ENCODE measurements at places on chromosomes 11 and 22.

DNA sequence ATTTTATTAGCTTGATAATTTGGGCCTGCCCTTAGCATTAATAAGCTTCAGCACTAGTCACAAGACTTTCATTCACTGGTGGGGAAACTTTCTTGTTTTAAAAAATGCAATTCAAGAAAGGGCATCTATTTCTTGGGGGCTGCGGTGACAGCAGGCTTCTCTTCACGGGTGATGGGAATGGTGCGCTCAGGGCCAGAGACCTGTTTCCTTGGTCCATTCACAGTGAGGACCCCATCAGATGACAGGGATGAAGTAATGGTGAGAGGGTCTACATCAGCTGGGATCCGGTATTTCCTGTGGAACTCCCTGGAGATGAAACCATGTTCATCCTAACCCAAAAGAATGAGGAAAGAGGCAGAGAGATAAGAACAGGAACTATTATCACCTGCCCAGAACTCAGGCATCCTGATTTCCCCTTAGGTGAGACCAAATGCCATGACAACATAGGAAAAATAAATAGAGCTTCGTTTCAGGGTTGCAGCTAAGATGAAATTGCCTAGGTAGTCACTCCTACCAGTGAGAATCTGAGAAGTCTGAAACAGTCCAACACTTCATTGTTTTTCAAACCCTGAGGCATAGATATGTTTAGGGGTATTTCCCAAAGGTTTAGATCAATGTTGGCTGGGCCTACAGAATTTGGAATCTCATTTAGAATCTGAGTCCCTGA, 2.8 kb downstream of the CRYAB start:
- no peak for DNase-seq

DNA sequence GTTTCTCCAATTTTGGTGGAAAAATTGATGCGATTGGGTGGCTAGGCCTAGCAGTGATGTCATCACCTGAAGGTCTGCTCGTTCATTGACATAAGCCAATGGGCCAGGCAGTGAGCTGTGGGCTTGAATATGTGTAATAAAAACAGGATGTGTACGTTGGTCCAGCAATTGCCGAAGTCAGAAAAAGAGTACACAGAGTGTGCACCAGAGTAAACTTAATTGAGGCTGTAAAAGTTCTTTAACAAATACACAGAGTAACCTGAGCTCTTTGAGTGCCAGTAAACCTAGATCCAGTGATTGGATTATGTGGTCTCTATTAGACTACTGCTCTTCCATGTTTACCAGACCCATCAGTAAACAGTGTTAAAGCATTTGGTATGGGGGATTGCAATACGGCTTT, 13.0 kb upstream of the GLYATL1 start:
- DNase-seq = no peak

DNA sequence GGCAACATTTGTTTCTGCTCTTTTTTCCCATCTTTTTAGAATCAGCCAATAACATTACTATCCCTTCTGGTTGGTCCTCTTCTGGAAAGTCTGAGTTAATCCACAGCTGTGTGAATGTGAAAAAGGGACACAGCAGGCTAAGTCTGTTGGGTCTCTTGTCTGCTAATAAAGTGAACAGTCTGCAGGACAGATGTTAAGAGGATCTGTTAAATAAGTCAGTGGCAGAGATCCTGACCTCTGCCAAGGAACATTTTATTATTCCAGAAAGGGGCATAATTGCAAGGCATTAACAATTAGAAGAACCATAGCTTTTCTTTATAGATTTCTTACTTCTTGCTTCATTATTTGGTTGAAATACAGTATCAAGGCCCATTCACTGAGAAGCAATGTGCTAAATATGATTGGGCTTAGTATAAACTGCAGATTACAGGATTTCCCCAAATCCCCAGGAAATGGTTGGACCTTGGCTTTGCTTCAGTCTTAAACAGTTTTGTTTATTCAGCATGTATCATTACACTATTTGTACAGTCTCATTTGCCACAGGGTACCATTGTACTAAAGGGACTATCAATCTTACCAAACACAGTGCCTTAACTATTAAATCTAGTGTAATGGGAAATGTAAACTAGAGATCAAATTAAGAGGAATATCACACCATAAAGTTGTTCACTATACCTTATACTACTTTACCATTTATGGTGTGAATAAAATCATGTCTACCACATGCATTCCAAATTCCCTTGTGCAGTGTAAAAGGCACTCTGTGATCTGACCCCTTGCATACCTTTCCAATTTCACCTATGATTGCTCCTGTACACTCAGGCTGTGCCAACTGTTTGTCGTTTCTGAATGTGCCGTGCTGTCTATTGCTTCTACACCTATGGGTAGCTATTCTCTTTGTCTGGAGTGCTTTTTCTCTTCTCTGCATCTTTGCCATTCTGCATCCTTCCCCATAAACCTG, 274.0 kb downstream of the SOX6 start:
- DNase-seq = no peak

DNA sequence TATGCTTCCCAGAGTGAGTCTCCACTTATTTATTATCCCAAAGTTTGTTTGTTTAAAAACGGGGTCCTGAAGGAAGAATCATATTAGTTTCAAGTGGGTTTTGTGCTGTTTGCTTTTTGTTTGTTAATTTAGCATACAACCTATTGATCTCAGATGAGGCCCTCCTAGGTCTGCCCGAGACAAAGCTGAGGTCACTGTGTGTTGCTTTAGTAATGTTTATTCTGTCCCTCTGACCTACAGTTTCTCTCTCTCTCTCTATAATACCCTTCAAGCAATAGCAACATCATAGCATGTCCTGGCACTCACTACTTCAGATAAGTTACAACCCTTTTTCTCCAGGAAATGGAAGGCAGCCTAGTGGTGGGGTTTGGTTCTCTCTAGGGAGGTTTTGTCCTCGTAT, 63.4 kb downstream of the AMOTL1 start:
- DNase-seq = no peak

DNA sequence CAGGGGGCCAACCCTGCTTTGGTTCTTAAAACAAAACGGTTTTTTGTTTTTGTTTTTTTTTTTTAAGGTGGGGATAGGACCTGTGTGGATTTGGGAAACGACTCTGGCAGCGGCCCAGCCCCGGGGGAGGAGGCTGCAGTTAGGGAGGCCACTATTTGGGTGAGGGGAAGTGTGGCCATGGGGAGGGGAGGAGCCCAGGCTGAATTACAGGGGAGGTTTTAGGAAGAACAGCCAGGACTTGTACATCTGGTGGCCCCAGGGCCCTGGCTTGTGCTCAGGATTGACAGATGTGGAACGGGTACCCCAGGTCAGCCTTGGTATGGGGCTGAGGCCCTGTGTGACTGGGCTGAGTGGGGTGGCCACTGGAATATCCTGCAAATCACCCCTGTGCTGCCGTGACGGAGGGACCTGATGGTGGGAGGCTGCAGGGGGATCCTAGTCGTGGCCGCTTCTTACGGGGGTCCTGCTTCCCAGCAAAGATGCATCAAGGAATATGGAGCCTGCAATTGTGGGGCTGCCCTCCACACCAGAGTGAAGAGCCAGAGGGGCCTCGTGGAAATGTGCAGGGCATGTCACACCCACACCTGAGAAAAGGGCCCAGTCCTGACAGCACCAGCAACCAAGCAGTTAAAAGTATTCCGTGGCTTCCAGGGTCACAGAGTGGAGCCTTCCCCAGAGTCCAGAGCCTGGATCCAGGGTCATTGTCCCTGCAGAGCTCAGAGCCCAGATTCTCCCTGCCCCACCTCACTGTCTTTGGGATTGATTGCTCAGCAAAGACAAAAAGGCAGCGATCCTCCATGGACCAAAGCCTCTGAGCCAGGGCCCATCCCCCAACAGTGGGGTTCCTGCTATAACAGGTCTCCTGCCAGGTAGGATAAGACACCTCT, 55.2 kb upstream of the WNT7B start:
- no peak for DNase-seq

DNA sequence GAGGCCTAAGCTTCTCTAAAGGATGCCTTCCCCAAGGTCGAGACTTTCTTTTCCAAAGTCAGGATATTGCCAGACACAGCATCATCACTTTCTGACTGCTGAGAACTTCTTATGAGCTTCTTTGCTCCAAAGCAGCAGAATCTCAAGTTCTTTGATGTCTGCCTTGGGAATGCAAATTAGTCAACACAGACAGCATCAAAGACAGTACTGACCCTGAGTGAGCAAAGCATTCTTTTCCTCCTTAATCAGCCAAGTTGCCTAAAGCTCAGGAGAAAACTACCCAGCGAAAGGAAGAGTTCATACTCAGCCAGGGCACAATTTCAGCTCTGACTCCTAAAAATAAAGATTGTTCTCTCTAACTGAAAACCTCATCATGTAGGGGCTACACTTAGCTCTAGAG, 98.0 kb downstream of the SLC36A4 start:
- no peak for DNase-seq

GRCh38 chr11:96744697-96745096, 354.9 kb downstream of the JRKL start:
- no peak for DNase-seq

- no peak for DNase-seq
Measured at GRCh38 chr11:88414385-88414861, 76.9 kb upstream of the CTSC start.

DNA sequence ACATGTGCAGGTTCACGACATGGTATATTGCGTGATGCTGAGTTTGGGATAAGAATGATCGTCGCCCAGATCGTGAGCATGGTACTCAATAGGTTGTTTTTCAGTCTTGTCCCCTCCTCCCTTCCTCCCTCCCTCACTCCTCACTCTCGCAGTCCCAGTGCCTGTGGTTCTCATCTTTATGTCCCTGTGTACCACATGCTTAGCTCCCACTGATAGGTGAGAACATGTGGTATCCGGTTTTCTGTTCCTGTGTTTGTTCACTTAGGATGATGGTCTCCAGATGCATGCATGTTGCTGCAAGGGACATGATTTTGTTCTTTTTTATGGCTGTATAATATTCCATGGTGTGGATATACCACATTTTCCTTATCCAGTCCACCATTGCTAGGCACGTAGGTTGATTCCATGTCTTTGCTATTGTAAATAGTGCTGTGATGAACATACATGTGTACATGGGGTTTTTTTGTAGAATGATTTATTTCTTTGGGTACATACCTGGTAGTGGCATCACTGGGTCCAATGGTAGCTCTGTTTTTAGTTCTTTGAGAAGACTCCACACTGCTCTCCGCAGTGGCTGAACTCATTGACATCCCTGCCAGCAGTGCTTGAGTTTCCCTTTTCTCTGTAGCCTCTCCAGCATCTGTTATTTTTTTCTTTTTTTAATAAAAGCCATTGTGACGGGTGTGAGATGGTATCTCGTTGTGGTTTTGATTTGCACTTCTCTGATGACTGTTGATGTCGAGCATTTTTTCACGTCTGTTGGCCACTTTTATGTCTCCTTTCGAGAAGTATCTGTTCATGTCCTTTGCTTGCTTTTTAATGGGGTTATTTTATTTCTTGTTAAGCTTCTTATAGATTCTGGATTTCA, 16.4 kb downstream of the ZBED4 start:
- no peak for DNase-seq

DNA sequence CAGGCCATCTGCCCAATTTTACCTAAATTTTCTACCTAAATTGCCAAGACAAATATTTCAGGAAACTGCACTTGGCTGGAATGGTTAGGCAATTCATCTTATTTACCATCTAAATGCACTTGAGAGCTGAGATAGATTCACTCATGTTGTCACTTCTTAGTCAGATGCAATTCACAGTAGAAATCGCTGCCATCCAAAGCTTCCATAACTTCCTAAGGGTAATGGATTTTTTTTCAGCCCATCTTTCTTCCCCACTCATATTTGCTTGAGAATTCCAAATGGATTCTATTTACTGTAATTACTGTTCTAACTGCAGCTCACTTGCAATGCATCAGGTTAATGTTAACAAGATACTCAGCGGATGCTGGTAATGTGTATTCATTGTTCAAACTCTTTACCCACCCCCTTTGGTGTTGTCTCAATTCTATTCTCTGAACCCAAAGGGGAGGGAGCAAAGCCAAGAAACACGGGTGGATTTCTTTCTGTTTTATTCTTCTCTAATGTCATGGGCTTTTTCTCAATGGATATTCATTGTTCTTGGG, 96.0 kb downstream of the TENM4 start:
- DNase-seq = no peak

- DNase-seq = no peak
Measured at GRCh38 chr11:47924184-47924691, 56.1 kb upstream of the PTPRJ start.

GRCh38 chr22:36595940-36596339, 67.0 kb upstream of the EIF3D start:
- DNase-seq = no peak

DNA sequence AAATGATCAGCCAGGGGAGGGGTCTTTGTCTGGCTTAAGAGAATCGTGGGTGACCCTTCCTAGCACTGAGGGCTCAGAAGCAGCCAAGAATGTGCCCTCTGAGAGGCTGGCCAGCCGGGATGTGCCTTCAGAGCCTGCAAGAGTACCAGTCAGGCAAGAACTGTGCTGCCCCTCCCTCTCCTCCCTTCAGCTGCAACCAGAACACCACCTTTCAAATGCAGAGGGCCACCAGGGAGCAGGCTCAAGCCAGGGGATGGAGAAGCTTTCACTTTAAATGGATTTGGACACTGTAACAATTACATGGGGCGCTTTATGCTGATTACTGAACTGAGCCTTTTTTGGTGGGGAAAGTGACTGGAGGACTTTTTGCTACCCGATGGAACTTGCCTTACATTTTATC, 44.9 kb upstream of the TENM4 start:
- peak; percentile 10 for DNase-seq

DNA sequence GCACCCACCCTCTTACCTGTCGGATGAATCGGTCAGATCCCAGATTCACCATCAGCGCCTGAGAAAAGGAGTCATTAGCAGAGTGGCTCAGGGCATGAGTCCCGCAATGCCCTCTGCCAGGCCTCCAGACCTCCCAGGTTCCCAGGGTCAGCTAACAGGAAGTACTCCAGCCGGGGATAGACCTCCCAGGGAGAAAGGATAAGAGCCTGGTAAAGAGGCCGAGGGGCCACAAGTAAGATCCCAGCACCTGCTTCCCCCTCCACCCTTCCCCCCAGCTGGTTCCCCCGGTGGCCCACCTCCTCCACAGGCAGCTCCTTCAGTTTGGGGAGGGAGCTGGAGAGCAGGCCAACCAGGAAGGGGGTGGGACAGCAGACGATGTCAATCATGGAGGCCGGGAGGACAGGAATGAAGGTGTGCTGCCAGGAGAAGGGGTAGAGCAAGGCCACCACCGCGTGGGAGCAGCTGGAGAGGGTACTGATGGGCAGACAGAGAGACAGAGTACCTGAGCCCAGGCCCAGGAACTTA, 16.4 kb downstream of the RPL27A start:
- no peak for DNase-seq

DNA sequence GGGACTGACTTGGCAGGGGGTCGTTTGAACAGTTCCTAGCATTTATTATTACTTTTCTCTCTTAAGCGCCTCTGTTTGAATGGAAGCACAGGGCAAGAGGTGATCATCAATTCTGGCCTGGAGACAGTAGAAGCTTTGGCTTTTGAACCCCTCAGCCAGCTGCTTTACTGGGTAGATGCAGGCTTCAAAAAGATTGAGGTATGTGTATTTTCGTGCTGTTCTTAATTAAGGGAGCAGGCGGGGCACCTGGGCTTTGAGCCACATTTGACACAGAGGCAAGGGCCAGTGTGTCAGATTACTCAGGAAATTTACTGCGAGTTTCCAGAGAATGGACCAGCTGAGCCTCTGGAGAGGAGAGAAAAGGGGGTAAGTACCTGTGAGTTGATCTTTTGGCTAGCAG, 102.4 kb upstream of the SORL1-AS1 start:
- DNase-seq = no peak

GRCh38 chr11:123362186-123362585, 67.9 kb upstream of the GRAMD1B start:
- no peak for DNase-seq

GRCh38 chr11:130099356-130099755, 29.7 kb downstream of the APLP2 start:
- DNase-seq = no peak

- DNase-seq = no peak
Measured at GRCh38 chr22:45673482-45674175, 2.0 kb downstream of the ATXN10 start.

GRCh38 chr11:20474882-20475517, 87.5 kb downstream of the PRMT3 start:
- DNase-seq = no peak

Measured in nephron progenitor cell (in vitro differentiated cells).